Thymus (tissue), 14 donors: ENCODE measurements at places on chromosomes 2 and 18. TPM values are rescaled to one million over a fixed set of nuclear protein-coding genes. Genes with fewer than 3 reads are reported as not detected.

DNA sequence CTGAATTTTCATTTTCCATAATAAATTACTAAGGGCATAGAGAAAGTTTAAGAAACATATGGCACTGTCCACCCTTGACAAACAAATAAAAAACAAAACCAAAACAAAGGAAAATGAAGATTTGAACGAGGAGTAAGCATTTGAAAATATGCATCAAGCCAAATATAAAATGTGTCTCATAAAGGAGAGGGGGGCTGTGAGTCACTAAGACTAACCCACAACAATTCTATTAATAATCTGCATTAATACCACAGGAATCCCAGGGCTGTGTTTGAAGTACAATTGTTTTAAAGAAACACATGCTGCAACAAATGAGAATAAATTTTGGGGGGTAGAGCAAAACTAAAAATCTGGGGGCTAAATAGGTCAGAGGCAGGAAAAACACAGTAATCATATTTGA is 53.8 kb upstream of the STK17B start:
- DNase-seq = no peak

DNA sequence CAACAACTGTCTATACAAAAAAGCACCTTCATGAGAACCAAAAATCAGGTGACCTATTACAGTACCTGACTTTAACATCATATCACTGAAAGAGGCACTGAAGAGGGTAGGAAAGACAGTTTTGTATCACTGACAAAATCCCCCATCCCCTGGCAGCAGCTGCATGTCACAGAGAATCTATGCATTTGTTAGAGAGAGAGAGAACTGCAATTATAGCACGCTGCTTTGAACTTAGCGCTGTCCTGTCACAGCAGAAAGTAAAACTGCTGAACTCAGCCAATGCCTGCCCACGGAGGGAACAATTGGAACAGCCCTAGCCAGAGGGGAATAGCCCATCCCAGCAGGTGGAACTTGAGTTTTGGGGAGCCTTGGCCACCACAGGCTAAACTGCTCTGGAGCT is 75.1 kb upstream of the NOL4 start:
- DNase-seq = no peak

DNA sequence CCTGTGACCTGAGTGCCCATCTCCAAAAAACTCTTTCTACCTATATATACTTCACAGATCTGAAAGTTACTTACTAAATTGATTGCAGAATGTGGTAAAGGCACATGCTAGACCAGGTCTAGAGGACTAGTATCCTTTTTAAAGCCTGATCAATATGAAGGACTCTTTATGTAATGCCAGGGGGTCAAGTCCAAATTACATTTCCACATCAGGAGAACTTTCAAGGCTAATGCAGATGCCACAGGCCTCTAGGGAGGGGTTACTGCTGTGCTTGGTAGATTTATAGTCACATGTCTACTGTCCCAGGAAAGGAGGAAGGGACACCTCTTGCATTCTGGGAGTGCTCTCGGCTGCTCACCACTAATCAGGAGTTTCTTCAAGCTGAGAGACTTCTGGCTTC is 118.4 kb upstream of the NOSTRIN start:
- DNase-seq = no peak

DNA sequence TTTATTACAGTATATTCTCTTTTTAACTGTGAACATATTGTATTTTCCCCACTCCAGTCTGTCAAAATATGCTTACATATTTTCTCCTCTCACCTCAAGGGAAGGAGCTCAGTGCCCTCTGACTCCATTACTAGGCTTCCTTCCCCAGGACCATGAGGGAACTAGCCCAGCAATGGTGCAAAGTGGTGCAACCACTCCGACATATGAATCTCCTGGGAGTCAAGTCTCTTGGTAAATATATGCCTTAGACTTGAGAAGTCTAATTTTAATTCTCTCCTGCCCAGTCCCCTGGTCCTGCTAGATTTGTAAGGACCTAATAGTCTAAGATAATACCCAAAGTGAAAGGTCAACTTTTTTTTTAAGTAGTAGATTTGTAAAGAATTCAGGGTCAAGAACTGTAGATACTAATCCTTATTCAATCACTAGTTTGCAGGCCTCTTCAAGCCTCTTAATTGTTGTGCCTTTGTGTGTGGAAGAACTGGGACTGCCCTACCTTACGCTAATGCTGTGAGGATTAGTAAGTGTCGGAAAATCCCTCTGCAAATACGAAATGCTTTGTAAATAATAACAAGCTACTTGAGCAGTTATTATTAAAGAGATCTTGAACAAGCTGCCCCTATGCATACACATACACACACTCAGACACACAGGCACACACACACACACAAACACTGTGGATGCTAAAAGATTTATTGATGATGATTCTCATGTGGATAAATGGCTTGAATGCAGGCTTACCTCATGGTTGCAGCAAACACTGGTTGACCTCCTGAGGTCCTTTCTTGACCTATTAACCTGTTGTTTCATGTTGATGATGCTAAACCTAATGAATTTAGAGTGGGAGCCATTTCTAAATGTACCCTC is 251.2 kb upstream of the PARD3B start:
- DNase-seq = no peak

GRCh38 chr2:65351948-65352595 is 80.3 kb downstream of the SPRED2 start:
- DNase-seq = no peak

GRCh38 chr2:61426267-61426897 is 44.5 kb downstream of the USP34 start:
- no peak for DNase-seq

DNA sequence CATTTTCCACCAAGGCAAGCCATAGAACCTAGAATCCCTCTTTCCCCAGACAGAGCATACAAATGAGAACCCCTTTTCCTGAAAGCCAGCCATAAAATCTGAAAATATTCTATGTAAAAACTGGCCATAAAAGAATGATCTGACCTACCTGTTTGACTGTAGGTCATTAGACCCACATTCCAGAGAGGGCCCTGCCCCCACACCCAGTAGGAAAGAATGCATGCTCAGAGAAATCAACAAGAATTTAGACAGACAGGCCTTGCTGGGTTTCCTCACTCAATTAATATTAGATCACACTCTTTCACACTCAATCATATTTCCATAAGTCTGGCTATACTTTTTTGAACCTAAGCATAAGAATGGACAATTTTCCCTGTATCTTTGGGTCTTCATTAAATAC is 929.5 kb downstream of the ERBB4 start:
- no peak for DNase-seq

GRCh38 chr2:181902625-181903024 is 11.1 kb downstream of the ITPRID2 start:
- DNase-seq = no peak

GRCh38 chr2:75466708-75467311 is 93.9 kb downstream of the EVA1A start:
- no peak for DNase-seq

GRCh38 chr18:48842259-48843061 is 108.3 kb downstream of the SMAD7 start:
- DNase-seq = peak; percentile 49

DNA sequence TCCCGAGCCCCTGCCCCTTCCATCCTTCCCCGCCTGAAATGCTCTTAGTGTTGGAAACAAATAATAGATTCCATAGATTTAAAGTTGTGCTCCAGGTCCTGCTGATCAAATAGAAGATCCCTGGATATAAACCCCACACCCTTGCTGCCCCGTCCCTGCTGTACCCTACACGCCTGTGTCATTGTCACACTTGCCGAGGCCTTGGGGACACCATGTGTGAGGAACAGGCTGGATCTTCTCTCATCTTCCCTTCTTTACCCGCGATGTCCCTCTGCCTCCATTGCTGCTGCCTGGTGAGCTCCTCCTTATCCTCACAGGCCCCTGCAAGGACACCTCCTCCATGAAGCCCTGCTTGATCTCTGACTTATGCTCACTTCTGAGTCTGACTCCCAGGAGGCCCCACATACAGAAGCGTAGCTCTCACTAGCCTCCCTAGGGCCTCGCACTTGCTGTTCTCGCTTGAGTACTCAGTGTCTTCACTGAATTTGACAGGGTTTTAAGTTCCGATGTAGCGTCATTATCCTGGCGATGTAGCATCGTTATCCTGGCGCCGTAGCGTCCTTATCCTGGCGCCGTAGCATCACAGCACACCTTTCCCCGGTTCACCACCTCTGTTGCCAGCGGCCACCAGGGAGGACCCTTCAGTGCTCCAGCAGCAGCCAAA is 221.9 kb downstream of the NDUFA10 start:
- no peak for DNase-seq

DNA sequence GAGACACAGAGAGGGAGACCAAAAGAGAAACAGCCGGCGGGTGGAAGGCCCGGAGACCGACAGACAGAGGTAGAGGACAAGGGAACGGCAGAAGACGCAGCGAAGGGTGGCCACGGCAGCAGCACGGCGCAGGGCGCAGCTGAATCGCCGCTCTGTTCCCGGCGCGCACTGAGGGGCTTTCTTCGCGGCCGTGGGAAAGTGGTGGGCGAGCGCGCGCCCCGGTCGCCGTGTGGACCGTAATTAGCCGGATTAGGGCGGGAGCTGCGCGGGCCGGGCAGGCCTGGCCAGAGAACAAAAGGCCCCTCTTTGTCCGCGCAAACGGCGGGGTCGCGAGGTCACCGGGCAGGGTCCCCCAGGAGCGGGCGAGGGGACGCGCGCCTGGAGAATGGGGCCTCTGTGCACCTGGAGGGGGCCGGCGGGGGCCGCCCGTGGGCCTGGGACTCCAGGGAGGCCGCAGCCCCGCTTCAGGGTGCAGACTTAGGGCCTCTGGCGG is 158.3 kb downstream of the ZFP36L2 start:
- DNase-seq = no peak

- DNase-seq = no peak
Observed at GRCh38 chr2:163081754-163082153, 243.2 kb upstream of the KCNH7 start.

GRCh38 chr2:177619986-177620385 is 227.4 kb downstream of the AGPS start:
- DNase-seq = no peak

GRCh38 chr2:230665263-230665691 is 47.4 kb upstream of the CAB39 start:
- no peak for DNase-seq

DNA sequence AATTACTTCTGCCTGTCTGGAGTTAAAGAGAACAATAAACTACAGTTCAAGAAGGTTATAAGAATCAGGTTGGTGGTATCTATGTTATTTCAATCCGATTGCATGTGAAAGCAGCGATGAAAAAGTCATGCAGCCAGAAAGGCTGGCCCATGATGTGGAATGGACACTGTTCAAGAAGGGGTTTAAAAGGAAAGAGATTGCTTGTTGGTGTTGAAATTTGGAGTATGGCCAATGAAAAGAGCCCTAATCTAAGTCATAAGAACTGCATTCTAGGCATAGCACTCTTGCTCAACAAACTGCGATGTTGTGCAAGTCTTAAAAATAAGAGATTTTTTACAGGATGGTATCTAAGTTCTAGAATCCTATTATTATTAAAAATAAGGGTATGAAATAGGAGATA is 61.3 kb downstream of the EFEMP1 start:
- no peak for DNase-seq

- no peak for DNase-seq
Observed at GRCh38 chr18:46636040-46636630, 20.9 kb downstream of the LOXHD1 start.

- DNase-seq = no peak
Observed at GRCh38 chr2:69297216-69297615, 89.8 kb downstream of the GFPT1 start.

DNA sequence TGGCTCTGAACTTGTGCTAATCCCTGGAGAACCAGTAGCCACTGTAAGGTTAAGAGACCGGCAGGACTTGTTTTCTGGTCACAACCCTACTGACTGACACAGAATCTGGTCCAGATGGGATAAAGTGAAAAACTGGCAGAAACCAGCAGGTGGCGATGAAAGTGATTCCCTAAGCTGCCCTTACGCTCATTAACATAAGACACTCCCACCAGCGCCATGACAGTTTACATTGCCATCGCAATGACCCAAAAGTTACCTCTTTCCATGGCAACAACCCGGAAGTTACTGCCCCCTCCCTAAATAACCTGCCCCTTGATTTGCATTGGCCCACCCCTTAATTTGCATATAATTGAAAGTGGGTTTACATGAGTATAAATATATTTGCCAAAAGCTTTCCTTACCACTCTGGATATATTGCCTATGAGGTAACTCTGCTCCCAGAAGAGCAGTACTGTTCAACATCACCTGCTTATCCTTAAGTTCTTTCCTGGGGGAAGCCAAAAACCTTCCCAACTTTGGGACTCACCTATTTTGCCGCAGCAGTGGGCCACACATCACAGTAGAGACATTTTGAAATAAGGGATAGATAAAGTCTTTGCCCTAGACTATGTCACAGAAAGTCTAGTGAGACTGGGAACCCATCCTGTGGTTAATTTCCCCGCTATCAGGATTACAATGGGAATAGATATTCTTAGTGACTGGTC is 35.8 kb upstream of the AFF3 start:
- no peak for DNase-seq

DNA sequence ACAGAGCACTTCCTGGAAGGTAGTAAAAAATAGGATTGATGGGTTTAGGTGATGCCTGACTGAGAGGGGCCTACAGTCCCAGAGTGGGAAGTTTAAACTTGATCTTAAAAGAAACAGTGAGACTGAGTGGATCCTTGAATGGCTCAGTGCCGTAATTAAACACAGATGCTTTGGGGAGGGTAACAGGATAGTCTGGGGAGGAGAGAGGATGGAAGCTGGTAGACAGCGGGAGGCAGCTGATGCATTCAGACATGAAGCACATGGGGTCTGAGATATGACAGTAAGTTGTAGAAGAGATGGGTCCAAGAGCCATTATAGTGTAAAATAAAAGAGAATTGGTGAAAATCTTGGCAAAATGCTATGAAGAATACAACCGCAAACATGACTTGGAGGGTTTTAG is 54.4 kb downstream of the AOX1 start:
- DNase-seq = no peak

DNA sequence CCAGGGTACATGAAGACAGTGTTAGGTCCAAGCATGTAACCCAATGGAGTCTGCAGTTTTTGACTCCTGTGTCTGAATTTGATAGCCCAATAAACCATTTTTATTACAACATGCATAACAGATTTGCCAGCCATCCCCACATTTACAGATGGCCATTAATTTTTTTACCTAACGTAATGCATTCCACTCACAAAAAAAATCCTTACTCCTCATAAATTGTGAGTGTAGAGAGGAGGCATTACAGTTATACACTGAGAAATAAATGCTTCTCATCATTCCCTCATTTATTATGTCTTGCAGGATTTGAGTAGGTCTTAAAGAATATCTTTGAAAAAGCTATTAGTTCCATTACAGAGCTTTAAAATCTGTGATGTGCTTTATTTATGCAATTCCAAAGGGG is 193.8 kb downstream of the CMPK2 start:
- no peak for DNase-seq

- no peak for DNase-seq
Observed at GRCh38 chr2:61363580-61363979, 107.3 kb downstream of the USP34 start.

The OSR1 gene
- polyA plus RNA-seq = 6.0 TPM

The VWC2L gene
- 0.02 TPM for polyA plus RNA-seq

The OR6B3 gene
- polyA plus RNA-seq = not detected

The SERPINB13 gene
- polyA plus RNA-seq = 9.8 TPM

The CPLX4 gene
- polyA plus RNA-seq = 0.05 TPM

The CABLES1 gene
- polyA plus RNA-seq = 6.7 TPM

The SCYGR4 gene
- not detected for polyA plus RNA-seq

The LRRC30 gene
- 0.05 TPM for polyA plus RNA-seq

The NUP35 gene
- 12.8 TPM for polyA plus RNA-seq

The VWA3B gene
- 0.30 TPM for polyA plus RNA-seq

The SFT2D3 gene
- polyA plus RNA-seq = 8.8 TPM

The ATG9A gene
- 27.4 TPM for polyA plus RNA-seq

The ATP9B gene
- 14.9 TPM for polyA plus RNA-seq

The SERPINB3 gene
- 47.5 TPM for polyA plus RNA-seq

The TBC1D8 gene
- polyA plus RNA-seq = 16.5 TPM
